ENCODE measurements at places on chromosomes 3 and 15.

DNA sequence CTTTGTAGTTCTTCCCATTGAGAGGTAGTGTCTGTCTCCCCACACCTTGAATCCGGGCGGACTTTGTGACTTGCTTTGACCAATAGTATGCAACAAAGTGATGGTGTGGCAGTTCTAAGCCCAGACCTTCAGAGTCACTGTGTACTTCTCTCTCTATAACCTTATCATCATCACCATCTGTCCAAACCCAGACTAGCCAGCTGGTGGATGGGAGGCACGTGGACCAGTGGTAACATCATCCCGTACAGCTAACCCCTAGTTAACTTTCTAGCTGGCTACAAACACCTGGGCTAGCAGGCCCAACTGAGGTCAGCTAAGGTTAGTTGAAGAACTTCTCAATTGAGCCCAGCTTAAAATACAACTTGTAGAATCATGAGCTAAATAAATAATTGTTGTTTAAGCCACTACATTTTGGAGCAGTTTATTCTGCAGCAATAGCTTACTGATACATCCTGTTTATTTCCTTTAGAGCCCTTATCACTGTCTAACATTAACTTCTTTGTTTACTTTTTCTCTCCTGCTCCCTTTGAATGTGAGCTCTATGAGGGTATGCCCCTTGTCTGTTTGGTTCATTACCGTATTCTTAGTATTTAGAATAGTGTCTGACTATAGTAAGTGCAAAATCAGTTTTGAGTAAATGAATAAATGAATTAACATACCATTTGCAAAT, 11.5 kb upstream of the CCR9 start:
- no peak for DNase-seq

GRCh38 chr3:123143669-123144411, 57.9 kb upstream of the SEC22A start:
- peak; percentile 24 for DNase-seq

- DNase-seq: no peak
These were observed 19.1 kb downstream of the ARMC8 start for GRCh38 chr3:138206196-138206595.

- no peak for DNase-seq
These were observed 41.2 kb downstream of the IMPG2 start for GRCh38 chr3:101279162-101279561.

- DNase-seq: no peak
These were observed 28.6 kb upstream of the SSR3 start for GRCh38 chr3:156583469-156583868.

- DNase-seq: no peak
These were observed 54.5 kb upstream of the CHRNA7 start for GRCh38 chr15:31975830-31976229.

Measured in brain microvascular endothelial cell (primary cell).